Psoas muscle (tissue), 8 donors: ENCODE measurements at places on chromosomes 12 and 14. TPM values are rescaled to one million over a fixed set of nuclear protein-coding genes. Genes with fewer than 3 reads are reported as not detected.
A peak's percentile ranks its signal among the peaks of the same experiment; 100 is the strongest.

- H3K27me3 ChIP-seq, result no peaks in the 10 kb centered on the region
- no peak for DNase-seq
- H3K4me1 ChIP-seq, result no peaks in the 10 kb centered on the region
- H3K4me3 ChIP-seq, result no peak overlapping the region
- no peaks in the 10 kb centered on the region for H3K36me3 ChIP-seq
Observed at GRCh38 chr14:58108717-58109116, 43.3 kb downstream of the ARMH4 start.

DNA sequence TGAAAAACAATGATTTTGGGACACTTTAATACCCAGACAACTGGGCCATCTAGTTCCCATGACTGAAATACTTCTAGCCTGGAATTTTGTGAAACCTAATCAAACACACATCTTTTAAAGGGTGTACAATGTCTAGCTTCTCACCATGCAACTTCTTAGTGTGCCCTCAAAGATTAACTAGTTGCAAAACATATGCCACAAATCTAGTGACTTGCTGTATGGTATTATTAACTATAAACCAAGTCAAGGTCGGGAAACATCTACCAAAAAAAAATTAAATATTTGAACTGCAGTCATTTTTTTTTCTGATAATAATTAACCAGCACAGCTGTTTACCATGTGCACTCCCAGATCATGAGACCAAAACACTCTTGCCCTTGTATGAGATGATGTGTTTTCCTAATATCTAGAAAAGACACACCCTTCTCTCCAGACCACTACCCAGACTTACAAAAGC, 171.8 kb upstream of the FOXN3 start:
- H3K4me3 ChIP-seq, result no peak overlapping the region
- no peaks in the 10 kb centered on the region for H3K36me3 ChIP-seq
- H3K27me3 ChIP-seq, result no peaks in the 10 kb centered on the region
- DNase-seq, result no peak

DNA sequence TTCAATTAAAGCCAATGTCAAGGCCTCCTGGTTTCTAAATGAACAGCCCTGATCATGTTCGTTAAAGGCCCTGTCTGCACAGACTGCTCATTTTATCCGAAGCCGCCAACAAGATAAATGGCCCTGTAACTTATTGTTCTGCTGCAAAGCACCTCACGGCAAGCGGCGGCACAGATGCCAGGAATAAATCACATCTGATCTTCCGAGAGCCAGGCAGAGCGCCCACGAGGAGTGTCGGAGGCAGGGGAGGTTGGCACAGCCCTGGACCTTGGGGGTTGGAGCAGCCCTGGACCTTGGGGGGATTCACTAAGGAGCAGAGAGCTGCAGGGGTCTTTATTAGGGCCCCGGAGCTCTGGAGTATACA, 110.5 kb downstream of the SCARB1 start:
- peak overlapping the region; percentile 2 for H3K27ac ChIP-seq
- H3K4me1 ChIP-seq, result peaks cover 32% of the 10 kb centered on the region
- H3K36me3 ChIP-seq, result no peaks in the 10 kb centered on the region
- no peak for DNase-seq

GRCh38 chr12:27922531-27923139, 49.9 kb downstream of the PTHLH start:
- H3K4me3 ChIP-seq, result no peak overlapping the region
- H3K4me1 ChIP-seq, result no peaks in the 10 kb centered on the region
- no peak overlapping the region for H3K27ac ChIP-seq
- DNase-seq, result no peak

GRCh38 chr12:92218394-92219077, 72.9 kb upstream of the BTG1 start:
- no peaks in the 10 kb centered on the region for H3K27me3 ChIP-seq
- H3K36me3 ChIP-seq, result no peaks in the 10 kb centered on the region
- H3K27ac ChIP-seq, result no peak overlapping the region

GRCh38 chr12:10331642-10332239, 24.1 kb downstream of the KLRD1 start:
- H3K27ac ChIP-seq, result no peak overlapping the region
- no peaks in the 10 kb centered on the region for H3K36me3 ChIP-seq
- H3K4me1 ChIP-seq, result no peaks in the 10 kb centered on the region
- H3K27me3 ChIP-seq, result no peaks in the 10 kb centered on the region
- DNase-seq, result no peak

DNA sequence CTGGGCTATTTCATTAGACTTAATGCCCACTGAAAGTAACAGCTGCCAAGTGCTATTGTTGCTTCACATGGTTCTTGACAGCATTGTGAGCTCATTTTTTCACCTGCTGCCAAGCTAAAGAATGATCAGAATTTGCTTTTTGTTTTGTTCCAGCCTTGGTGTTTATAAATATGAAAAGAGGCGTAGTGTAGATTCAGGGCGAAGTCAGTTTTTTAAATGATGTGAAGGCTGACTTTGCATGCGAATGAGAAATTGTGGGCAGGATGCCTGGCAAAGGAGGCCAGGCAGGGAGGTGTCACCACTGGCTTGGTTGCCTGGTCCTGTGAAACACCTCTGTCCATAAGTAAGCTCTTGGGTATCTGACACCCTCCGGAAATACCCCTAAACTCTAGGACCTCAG, 93.3 kb upstream of the NAP1L1 start:
- no peak overlapping the region for H3K27ac ChIP-seq
- DNase-seq, result no peak
- no peaks in the 10 kb centered on the region for H3K36me3 ChIP-seq

DNA sequence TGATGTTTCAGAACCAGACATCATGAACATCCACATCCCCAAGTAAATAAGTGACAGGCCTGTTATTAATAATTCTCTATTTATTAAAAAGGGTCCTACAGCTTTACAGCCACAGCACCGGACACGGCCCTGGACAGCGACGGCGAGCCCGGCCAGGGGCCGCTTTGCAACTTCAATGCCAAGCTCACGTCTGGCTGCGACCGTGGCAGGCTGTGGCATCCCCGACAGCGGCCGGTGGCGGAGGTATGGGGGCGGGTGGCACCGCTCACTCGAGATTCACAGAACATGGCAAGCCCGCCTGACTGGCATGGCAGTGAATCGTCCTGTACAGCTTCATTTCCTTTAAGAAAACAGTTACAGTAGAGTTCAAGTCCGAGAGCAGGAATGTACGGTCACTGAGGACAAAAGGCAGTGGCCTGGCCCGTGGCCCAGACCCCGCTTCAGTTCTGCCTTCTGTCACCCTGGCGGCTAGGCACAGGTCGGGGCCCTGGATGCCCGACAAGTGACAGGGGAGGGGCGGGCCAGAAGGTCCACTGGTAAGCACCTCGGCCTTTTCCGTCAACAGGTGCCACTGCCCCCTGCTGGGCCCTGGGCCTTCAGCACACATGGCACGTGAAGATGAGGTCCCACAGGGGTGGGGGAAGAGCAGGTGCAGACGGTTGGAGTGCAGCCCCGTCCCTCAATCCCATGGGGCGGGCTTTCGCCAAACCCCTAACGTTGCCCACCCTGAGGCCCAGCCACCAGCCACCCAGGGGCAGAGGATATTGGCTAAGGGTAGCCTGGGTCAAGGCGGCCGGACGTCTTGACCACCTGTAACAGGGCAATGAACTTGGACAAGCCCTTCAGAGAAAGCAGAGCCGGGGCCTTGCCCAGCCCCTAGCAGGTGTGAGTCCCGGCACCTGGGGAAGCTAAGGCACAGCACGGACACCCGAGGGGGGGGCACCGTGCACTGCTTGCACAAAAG, 30.3 kb downstream of the HIP1R start:
- H3K4me1 ChIP-seq, result peaks cover 32% of the 10 kb centered on the region
- H3K36me3 ChIP-seq, result no peaks in the 10 kb centered on the region
- no peaks in the 10 kb centered on the region for H3K27me3 ChIP-seq
- H3K27ac ChIP-seq, result peak overlapping the region; percentile 6
- no peak overlapping the region for H3K4me3 ChIP-seq

DNA sequence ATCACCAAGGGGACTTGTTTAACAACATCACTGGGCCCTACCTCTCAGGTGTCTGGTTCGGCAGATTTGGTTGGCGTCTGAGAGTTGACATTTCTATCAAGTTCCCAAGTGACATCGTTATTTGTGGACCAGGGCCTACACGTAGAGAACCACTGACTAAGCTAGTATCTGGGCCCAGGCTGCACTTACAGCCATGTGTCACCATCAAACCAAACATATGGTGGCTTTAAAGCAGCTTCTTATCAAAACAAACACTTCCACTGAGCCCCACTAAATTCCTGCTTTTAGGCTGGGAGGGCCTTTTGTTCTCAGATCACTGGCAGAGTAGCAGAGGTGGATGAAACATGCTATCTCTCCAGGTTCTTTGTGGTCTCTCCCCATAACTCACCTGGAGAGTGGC, 220.5 kb downstream of the PELI2 start:
- H3K27ac ChIP-seq, result no peak overlapping the region
- peaks cover 20% of the 10 kb centered on the region for H3K4me1 ChIP-seq
- no peak overlapping the region for H3K4me3 ChIP-seq
- no peaks in the 10 kb centered on the region for H3K36me3 ChIP-seq

- peaks cover 8% of the 10 kb centered on the region for H3K4me1 ChIP-seq
- H3K4me3 ChIP-seq, result no peak overlapping the region
- no peaks in the 10 kb centered on the region for H3K36me3 ChIP-seq
- H3K27me3 ChIP-seq, result no peaks in the 10 kb centered on the region
- no peak for DNase-seq
Observed at GRCh38 chr12:1339618-1340319, 254.6 kb downstream of the FBXL14 start.

DNA sequence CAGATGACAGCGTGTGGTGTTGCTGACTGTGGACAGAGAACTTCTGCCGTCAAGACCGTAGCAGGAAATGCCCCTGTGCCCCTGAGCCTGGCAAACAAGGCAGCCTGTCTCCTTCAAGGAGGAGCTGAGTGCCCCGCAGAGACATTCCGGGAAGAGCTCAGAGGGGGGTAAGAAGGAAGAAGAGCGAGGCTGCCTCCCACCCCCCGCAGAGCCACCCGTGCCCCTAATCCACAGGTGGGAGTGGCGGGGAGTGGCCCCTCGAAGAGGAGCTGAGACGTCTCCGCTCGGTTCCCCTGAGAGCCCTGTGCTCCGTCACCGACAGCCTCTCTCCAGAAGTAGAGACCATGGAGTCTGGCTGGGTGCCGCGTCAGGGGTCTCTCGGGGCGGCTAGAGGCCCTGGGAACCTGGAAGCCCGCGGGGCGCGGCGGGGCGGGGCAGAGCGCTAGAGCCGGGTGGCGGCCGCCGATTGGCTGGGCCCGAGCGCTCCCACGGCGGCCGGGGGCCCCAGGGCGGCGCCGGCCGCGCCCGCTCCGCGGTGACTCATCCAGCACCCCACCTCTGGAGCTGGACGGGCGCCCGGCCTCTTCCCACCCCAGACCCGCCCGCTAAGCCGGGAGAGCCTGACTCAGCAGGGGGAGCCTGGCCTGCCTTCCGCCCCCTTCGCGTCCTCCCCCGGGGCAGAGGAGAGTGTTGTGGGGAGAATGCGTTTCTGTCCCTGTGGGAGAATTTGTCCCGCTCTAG, 25.2 kb upstream of the KRT78 start:
- no peaks in the 10 kb centered on the region for H3K4me1 ChIP-seq
- peak overlapping the region; percentile 52 for H3K27ac ChIP-seq
- H3K36me3 ChIP-seq, result no peaks in the 10 kb centered on the region
- peak overlapping the region; percentile 61 for H3K4me3 ChIP-seq

- no peak for DNase-seq
- no peaks in the 10 kb centered on the region for H3K4me1 ChIP-seq
Observed at GRCh38 chr14:31960039-31960438, 117.1 kb upstream of the ARHGAP5 start.

DNA sequence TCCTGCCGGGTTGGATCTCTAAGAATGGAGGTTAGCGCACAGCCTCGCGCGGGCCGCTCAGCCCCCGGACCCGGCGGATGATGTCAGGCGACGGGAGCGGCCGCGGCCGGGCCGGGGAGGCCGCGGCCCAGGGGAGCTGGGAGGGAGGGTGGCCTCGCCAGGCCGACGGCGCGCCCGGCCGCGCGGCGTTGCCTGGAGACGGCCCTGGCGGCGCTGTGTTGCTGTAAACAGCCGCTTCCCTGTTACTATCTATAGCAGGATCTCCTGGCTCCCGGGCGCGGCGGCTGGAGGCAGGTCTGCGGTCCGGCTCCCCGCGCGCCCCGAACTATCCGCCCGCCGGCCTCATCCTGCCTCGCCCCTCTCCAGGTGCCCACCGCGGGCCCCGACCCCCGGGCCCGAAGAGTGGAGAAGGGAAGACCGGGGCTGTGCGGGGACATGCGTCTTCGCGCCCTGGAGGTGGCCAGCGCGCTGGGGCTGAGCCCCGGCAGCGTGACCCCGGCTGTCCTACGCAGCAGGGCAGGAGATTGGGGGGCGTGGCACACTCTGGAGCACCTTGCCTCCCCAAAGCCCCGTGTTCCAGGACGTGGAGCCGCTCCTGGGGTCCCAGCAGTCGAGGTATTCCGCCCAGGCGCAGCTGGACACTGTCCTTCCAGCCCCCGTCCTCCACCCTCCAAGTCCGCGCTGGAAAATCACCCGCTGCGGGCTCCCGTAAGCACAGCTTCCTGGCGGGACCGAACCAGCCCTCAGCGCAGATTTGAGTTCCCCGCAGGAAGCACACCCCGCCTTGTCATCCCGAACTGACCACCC, 1.4 kb upstream of the FOS start:
- H3K27ac ChIP-seq, result peak overlapping the region; percentile 98
- peaks cover 25% of the 10 kb centered on the region for H3K36me3 ChIP-seq
- H3K27me3 ChIP-seq, result no peaks in the 10 kb centered on the region
- peak; percentile 90 for DNase-seq
- peak overlapping the region; percentile 83 for H3K4me3 ChIP-seq
- H3K4me1 ChIP-seq, result peaks cover 30% of the 10 kb centered on the region

- no peaks in the 10 kb centered on the region for H3K36me3 ChIP-seq
- H3K27me3 ChIP-seq, result no peaks in the 10 kb centered on the region
- no peaks in the 10 kb centered on the region for H3K4me1 ChIP-seq
- no peak overlapping the region for H3K27ac ChIP-seq
- no peak overlapping the region for H3K4me3 ChIP-seq
Observed at GRCh38 chr14:74698465-74698864, 14.4 kb downstream of the AREL1 start.

GRCh38 chr14:68521961-68522509, 270.8 kb downstream of the ZFP36L1 start:
- DNase-seq, result no peak
- H3K27ac ChIP-seq, result peak overlapping the region; percentile 31
- H3K27me3 ChIP-seq, result no peaks in the 10 kb centered on the region
- H3K4me1 ChIP-seq, result peaks cover 25% of the 10 kb centered on the region
- H3K36me3 ChIP-seq, result no peaks in the 10 kb centered on the region
- no peak overlapping the region for H3K4me3 ChIP-seq

- DNase-seq, result no peak
- H3K27me3 ChIP-seq, result peaks cover 12% of the 10 kb centered on the region
- H3K27ac ChIP-seq, result no peak overlapping the region
- no peak overlapping the region for H3K4me3 ChIP-seq
Observed at GRCh38 chr12:132467511-132467910, 22.4 kb upstream of the FBRSL1 start.

Gene RHOJ
- total RNA-seq, result 3.2 TPM

Gene AGAP2
- total RNA-seq, result 4.4 TPM

Gene SLC10A1
- total RNA-seq, result not detected

Gene AP4S1
- total RNA-seq, result 4.2 TPM
